ENCODE measurements at places on chromosomes 6 and 20.

- no peak for DNase-seq
These were observed 79.7 kb upstream of the AFDN start for GRCh38 chr6:167746975-167747374.

- no peak for DNase-seq
These were observed 148.7 kb upstream of the CARMIL1 start for GRCh38 chr6:25130518-25130917.

DNA sequence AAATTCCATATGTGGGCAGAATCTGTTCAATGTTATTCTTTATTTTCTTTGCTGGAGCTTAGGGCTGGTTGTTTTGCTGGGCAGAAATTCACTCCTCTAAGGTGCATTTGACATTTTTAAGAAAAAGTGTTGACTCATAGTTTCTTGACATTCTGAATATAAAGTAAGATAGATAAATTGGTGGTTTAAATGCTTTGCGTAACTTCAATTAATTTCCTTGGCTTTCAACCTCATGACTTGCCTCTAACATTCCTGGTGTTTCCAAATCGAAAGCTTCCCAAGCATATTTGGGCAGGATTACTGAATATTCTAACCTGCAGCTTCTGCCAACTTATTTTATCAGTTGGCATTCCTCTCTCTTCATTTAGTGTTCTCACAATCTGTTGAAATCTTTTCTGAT lies 718.7 kb upstream of the ADGRB3 start:
- no peak for DNase-seq

DNA sequence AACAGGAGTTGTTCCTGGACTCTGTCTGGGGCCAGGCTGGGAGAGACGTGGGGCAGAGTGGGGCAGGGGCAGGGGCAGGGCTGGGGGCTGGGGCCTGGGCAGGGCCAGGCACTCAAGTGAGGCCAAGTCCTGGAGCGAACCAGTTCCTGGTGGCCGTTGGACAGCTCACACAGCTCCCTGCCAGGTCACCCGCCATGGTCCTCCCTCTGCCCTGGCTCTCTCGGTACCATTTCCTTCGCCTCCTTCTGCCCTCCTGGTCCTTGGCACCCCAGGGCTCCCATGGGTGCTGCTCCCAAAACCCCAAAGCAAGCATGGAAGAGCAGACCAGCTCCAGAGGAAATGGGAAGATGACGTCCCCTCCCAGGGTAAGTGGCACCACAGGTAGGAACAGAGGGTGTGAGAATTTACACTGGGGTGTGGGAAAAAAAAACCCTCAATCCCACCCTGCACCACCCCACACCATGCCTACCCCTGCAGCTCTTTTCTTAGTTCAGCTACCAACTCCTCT lies at the start of gene MCCD1:
TSS of gene MCCD1 (plus strand) at position 142 of the 508 bp plus-strand sequence. CDS start at position 195, 53 bp downstream.
- DNase-seq = no peak

GRCh38 chr20:60950974-60951373 lies 301.1 kb upstream of the CDH4 start:
- no peak for DNase-seq

DNA sequence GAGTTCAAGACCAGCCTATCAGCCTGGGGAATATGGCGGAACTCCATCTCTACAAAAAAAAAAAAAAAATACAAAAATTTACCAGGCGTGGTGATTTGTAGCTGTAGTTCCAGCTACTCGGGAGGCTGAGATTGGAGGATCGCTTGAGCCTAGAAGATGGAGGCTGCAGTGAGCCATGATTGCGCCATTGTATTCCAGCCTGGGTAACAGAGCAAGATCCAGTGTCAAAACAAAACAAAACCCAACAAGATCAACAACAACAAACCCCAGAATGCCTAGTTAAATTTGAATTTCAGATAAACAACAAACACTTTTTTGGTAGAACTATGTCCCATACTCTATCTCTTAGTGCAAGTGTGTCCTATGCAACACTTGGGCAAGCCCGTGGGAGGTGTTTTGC lies 39.9 kb downstream of the SNAI1 start:
- no peak for DNase-seq

GRCh38 chr6:73129653-73130443 lies 95.4 kb downstream of the KHDC1L start:
- peak; percentile 70 for DNase-seq

GRCh38 chr6:26556263-26557070 lies 18.3 kb downstream of the HMGN4 start:
- peak; percentile 85 for DNase-seq

DNA sequence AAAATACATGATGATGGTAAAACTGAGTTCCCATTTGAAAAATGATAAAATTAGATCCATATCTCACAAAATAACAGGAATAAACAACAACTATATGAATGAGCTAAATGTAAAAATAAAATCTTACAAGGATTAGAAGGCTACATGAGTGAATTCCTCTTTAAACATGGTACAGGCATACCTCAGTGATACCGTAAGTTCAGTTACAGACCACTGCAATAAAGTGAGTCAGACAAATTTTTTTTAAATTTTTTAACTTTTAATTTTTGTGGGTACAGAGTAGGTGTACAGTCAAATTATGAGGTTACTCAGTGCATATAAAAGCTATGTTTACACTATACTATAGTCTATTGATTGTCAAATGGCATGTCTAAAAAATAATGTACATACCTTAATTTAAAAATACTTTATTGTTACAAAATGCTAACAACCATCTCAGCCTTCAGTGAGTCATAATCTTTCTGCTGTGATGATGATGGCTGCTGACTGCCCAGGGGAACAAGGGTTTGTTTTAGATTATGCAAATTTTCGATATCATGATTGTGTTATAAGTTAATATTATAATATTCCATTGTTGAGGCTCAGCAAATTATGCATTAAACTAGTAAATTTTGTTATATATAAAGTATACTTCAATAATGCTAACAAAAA lies 222.8 kb upstream of the RUNX2 start:
- DNase-seq = no peak

- no peak for DNase-seq
These were observed 27.9 kb downstream of the STK38 start for GRCh38 chr6:36519352-36519751.

DNA sequence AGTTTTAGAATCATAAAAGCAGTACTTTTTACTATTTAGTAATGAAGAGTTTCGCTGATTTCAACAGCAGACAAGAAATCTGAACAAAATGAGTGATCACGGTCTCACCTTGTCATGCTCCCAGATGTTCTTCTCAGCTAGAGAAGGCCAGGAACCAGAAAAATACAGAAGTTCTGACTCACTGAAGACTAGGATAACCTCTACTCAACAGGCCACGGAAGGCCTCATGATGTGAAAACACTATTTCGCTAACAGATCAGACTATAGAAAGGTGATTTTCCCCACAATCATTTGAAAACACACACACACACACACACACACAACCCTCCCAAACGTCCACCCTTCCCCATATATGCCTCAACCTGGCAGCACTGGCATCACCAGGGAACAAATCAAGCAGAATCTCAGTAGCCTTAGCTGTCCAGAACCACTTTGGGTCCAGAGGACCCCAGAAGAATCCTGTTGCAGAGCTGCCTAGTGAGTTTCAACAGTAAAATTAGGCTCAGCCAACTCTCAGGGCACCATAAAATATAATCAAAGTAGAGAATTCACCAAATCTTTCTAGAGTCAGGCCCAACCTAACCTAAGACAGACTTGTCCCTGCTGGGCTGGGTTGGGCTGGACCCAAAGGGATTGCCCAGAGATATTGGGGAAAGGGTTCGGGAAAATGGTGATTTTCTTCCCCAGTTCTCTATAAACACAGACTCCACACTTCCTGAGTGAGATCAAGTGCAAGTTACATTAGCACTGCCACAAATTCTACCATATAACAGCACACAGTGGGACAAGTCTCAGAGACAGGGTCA lies 7.9 kb downstream of the EXOC2 start:
- DNase-seq = no peak

DNA sequence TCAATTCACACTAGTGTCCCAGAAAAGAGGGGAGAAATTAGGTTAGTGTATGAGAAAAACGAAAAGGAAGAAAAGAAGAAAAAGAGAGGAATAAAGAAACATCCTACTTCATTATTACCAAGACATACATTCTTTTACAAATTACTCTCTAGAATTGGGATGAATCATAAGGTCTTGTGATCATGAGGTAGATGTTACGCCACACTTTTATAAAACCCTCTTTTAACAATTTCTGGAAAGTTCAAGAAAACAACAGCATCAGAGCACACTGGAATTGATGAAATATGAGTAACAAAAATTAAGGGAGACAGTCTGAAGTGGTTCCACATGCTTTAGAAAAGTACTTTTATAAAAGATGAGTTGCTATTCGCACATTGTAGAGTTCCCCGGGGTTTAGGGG lies 32.6 kb upstream of the NRSN1 start:
- DNase-seq = no peak

DNA sequence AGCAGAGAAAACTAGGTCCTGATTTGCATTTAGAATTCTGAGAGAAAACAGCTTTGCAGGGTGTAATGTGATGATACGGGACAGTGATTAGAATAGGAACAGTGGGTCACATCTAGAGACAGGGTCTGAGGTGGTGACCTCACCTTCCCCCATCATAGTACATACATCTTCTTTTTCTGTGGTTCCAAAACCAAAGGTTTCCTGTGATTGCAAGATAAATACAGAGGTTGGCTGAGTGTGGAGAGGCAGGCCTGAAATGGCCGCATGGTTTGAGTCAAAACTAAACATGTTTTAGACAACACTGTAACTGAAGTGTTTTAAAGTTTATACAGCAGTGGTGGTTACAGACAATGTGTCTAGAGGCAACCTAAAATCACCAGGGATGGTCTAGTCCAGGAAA lies 10.4 kb upstream of the NT5DC1 start:
- DNase-seq = no peak

- DNase-seq = peak; percentile 8
These were observed 27.8 kb downstream of the RGS17 start for GRCh38 chr6:153103319-153103655.

- no peak for DNase-seq
These were observed 176.6 kb downstream of the TRIM27 start for GRCh38 chr6:28747083-28747630.

DNA sequence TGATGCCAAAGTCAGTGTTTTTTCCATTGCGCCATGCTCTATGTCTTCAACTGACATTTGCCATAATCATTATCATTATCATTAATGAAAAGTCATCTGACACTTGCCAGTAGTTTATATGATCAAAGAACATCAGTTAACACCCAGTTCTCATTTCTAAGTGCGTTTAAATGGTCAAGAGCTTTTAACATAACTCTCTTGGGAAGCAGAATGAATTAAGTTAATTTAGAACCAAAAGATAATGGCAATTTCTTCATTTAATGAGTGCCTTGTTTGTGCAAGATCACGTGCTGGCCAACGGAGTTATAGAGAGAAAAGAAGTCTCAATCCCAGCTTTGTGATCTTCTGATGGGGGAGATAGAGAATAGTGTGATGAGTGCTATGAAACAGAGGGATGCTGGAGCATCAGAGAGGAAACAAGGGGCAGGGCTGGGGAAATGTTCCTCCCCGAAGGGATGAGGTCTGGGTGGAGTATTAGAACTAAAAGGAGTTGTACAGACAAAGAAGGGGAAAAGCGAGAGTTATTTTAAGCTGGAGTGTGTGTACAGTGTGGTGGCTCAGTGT lies 20.3 kb downstream of the ANKS1A start:
- DNase-seq = no peak

GRCh38 chr6:109263873-109264700 lies 118.2 kb downstream of the CD164 start:
- no peak for DNase-seq

- DNase-seq = peak; percentile 16
These were observed 175.8 kb upstream of the SALL4 start for GRCh38 chr20:51978070-51978501.

GRCh38 chr20:48538058-48538825 lies 289.6 kb downstream of the PREX1 start:
- no peak for DNase-seq

- no peak for DNase-seq
These were observed 323.4 kb downstream of the SYNE1 start for GRCh38 chr6:152313542-152314482.

DNA sequence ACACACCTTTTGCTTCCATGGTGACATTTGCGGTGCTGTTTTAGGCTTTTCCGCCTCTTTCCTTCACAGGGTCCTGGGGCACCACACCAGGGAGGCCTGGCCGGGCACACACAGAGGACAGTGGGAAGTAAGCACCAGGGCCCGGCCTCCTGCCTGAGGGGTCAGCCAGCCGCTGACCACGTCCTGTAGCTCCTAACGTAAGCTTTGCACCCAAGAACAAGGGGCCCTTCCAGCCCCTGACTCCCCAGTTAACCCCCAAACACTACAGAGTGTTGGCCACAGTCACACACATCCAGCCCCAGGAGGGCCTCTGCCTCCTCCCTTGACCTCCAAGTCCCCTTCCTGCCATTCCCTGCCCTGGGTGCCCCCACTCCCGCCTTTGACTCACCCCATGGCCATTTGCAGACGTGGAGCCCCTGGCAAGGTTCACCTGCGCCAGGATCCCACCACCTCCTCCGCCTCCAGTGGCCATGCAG lies 54.7 kb downstream of the YTHDF1 start:
- DNase-seq = no peak

DNA sequence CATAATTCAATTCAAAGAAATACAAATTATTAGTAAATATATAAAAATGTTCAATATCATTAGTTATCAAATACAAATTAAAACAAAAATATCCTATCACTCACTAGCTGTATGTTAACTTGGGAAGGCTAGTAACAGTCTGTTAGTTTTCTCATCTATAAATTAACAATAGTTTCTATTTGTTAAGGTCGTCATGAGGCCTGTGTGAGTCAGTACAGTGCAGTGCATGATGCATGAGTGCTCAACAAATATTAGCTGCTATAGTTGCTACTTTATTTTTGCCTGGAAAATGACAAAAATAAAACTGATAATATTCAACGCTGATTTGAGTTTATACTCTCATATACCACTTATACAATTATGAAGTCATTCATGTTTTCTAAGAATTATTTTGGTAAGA lies 401.6 kb upstream of the RUNX2 start:
- DNase-seq = no peak

GRCh38 chr20:6590891-6591637 lies 176.4 kb upstream of the BMP2 start:
- no peak for DNase-seq

DNA sequence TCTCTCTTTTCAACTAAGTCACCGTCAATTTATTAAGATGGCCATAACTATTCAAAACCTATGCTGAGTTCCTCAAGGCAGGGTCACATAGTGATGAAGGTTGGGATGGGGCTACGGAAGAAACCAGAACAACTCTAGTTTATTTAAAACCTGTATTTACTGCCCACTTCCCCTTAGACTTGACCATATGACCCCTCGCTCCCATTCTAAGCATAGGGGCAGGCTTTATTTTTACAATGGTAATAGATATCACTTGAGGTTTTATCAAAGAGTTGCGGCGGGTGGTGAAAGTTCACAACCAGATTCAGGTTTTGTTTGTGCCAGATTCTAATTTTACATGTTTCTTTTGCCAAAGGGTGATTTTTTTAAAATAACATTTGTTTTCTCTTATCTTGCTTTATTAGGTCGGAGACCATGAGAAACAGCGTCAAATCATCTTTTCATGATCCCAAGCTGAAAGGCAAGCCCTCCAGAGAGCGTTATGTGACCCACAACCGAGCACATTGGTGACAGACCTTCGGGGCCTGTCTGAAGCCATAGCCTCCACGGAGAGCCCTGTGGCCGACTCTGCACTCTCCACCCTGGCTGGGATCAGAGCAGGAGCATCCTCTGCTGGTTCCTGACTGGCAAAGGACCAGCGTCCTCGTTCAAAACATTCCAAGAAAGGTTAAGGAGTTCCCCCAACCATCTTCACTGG lies 5.5 kb downstream of the EDN1 start:
- no peak for DNase-seq
